T-cell (primary cell): ENCODE measurements at places on chromosomes 16 and 17. TPM values are rescaled to one million over a fixed set of nuclear protein-coding genes. Genes with fewer than 3 reads are reported as not detected.

- no peaks in the 10 kb centered on the region for H3K4me1 ChIP-seq
- no peak overlapping the region for H3K27ac ChIP-seq
- H3K27me3 ChIP-seq = no peaks in the 10 kb centered on the region
- H3K36me3 ChIP-seq = no peaks in the 10 kb centered on the region
- DNase-seq = no peak
- H3K4me3 ChIP-seq = no peak overlapping the region
Observed at GRCh38 chr16:59400830-59401229, 666.7 kb upstream of the GOT2 start.

- H3K36me3 ChIP-seq = no peaks in the 10 kb centered on the region
- no peak overlapping the region for H3K27ac ChIP-seq
- H3K4me3 ChIP-seq = no peak overlapping the region
- no peaks in the 10 kb centered on the region for H3K4me1 ChIP-seq
- no peak for DNase-seq
- no peaks in the 10 kb centered on the region for H3K27me3 ChIP-seq
Observed at GRCh38 chr17:29914819-29915537, 15.1 kb downstream of the SSH2 start.

- no peak overlapping the region for H3K4me3 ChIP-seq
- no peak overlapping the region for H3K27ac ChIP-seq
- no peak for DNase-seq
- H3K36me3 ChIP-seq = no peaks in the 10 kb centered on the region
- peaks cover 6% of the 10 kb centered on the region for H3K27me3 ChIP-seq
Observed at GRCh38 chr17:68491381-68492231, 20.6 kb upstream of the PRKAR1A start.

- no peaks in the 10 kb centered on the region for H3K27me3 ChIP-seq
- no peak overlapping the region for H3K27ac ChIP-seq
- H3K36me3 ChIP-seq = no peaks in the 10 kb centered on the region
- H3K4me3 ChIP-seq = no peak overlapping the region
- no peak for DNase-seq
Observed at GRCh38 chr17:44223541-44224071, 4.1 kb upstream of the UBTF start.

- no peak overlapping the region for H3K27ac ChIP-seq
- no peak for DNase-seq
- no peak overlapping the region for H3K4me3 ChIP-seq
- H3K4me1 ChIP-seq = no peaks in the 10 kb centered on the region
Observed at GRCh38 chr17:77756846-77757560, 201.5 kb upstream of the TNRC6C start.

DNA sequence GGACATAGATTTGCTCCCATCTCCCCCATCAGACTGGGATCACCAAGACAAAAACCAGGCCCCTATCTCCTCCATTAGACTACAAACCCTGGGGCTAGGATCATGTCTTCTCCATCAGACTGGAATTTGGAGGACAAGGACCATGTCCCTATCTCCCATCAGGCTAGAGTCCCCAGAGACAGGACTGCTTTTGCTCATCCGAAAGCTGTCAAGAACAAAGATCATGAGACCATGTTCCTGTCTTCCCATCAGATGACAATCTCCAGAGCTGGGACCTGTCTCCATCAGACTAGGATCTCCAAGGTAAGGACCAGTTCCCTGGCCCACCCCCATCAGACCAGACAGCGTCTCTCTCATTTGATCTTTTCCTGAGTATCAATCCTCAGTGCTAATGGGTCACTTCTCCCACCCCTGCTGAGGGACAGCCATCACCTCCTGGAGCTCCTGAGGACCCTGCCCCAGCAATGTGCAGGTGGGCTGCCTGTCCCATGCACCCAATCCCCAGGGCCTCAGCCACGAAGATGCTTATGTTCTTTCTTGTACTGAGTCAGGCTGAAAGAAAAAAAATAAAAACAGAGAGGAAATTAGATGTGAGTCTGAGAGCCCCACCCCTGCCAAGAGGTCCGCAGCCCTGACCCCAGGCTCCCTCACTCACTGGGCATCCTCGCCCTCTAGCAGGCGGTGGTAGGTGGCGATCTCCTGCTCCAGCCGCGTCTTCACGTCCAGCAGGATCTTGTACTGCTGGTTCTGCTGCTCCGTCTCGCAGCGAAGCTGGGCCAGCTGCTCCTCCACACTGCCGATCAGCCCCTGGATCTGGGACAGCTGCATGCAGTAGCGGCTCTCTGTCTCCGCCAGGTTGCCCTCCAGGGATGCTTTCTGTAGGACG, 90.3 kb downstream of the GOSR1 start:
- H3K4me1 ChIP-seq = no peaks in the 10 kb centered on the region
- H3K27me3 ChIP-seq = peaks cover 22% of the 10 kb centered on the region
- no peak overlapping the region for H3K4me3 ChIP-seq
- H3K36me3 ChIP-seq = no peaks in the 10 kb centered on the region
- no peak for DNase-seq

DNA sequence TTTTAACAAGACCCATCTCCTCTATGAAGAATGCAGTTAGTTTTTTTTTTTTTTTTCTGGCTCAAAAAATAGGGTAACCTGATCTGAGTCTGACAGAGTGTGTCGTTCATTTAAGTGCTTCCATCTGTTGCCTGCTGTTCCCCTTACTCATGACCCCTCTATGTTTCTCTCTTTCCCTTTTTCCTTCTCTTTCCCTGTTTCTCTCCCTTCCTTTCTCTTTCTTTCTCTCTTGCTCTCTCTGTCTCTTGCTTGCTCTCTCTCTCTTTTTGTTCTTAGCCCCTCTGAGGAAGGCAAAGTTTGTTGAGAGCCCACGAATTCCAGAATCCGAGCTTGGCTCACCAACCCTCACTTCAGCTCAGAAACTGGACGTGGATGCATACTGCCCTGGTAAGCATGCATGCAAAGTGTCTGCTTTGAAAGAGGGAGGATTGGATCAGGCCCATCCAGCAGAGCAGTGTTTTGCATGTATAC, 185.0 kb downstream of the TANC2 start:
- H3K36me3 ChIP-seq = no peaks in the 10 kb centered on the region
- no peak overlapping the region for H3K4me3 ChIP-seq
- no peak for DNase-seq
- H3K27me3 ChIP-seq = no peaks in the 10 kb centered on the region
- H3K4me1 ChIP-seq = no peaks in the 10 kb centered on the region
- no peak overlapping the region for H3K27ac ChIP-seq

DNA sequence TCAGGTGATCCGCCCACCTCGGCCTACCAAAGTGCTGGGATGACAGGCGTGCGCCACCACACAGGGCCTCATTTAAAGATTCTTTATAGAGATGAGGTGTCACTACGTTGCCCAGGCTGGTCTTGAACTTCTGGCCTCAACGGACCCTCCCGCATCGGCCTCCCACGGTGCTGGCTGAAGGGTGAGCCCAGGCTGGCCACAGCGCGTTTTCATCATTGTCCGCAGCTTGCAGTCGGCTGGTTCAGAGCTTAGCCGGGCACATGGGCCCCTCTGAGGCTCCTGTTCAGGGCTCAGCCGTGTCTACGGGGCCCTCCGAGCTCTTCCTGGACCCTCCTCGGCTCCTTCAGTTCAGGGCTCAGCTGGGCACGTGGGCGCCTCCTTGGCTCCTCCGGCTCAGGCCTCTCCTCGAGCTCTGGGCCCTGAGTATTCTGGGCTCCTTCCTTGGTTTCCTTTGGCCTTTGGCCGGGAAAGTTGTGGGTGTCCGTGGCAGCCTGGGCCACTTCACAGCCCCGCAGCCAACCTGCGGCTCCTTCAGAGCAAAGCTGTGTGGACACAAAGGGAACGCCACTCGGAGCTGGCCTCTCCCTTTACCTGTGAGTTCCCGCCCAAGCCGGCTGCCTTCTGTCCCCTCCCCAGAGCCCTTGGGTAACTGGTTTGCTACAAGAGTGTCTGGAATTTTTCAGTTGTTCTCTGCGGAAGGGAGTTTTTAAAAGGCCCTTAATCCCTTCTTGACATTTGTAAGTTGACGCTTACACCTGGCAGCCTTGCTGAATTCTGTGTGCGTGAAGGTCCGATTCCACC, 1.2 kb upstream of the MSLN start:
- no peaks in the 10 kb centered on the region for H3K36me3 ChIP-seq
- no peak overlapping the region for H3K27ac ChIP-seq
- H3K4me3 ChIP-seq = no peak overlapping the region
- peaks cover 35% of the 10 kb centered on the region for H3K27me3 ChIP-seq
- peaks cover 4% of the 10 kb centered on the region for H3K4me1 ChIP-seq

- H3K36me3 ChIP-seq = no peaks in the 10 kb centered on the region
- H3K4me1 ChIP-seq = no peaks in the 10 kb centered on the region
- peaks cover 5% of the 10 kb centered on the region for H3K27me3 ChIP-seq
- no peak for DNase-seq
- no peak overlapping the region for H3K27ac ChIP-seq
Observed at GRCh38 chr16:10640934-10641333, 53.8 kb downstream of the TEKT5 start.

GRCh38 chr16:31484491-31485171, 1.7 kb downstream of the SLC5A2 start:
- no peak for DNase-seq
- H3K27me3 ChIP-seq = no peaks in the 10 kb centered on the region
- H3K4me3 ChIP-seq = no peak overlapping the region
- H3K36me3 ChIP-seq = no peaks in the 10 kb centered on the region

DNA sequence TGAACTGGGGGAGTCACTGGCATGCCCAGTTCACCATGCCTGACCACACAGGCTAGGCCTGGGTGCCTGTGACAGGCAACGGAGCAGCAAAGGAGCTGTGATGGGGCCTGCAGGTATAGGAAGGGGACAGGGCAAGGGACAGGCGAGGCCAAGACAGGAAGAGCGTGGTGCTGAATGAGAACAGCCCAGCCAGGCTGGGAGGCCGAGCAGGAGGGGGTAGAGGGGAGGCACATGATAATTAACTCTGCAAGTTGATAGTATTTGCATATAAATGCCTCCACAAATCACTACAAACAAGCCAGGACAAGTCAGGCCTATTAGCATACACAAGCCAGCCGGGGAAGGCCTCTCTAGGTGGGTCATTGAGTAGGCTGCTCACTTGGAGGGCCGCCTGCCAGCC, 7.8 kb downstream of the ZFHX3 start:
- H3K27ac ChIP-seq = no peak overlapping the region
- no peaks in the 10 kb centered on the region for H3K4me1 ChIP-seq
- H3K4me3 ChIP-seq = no peak overlapping the region
- no peaks in the 10 kb centered on the region for H3K36me3 ChIP-seq
- no peaks in the 10 kb centered on the region for H3K27me3 ChIP-seq

- H3K36me3 ChIP-seq = no peaks in the 10 kb centered on the region
- no peak for DNase-seq
- H3K4me1 ChIP-seq = no peaks in the 10 kb centered on the region
- no peak overlapping the region for H3K4me3 ChIP-seq
Observed at GRCh38 chr16:81397058-81397878, 47.3 kb upstream of the CMIP start.

DNA sequence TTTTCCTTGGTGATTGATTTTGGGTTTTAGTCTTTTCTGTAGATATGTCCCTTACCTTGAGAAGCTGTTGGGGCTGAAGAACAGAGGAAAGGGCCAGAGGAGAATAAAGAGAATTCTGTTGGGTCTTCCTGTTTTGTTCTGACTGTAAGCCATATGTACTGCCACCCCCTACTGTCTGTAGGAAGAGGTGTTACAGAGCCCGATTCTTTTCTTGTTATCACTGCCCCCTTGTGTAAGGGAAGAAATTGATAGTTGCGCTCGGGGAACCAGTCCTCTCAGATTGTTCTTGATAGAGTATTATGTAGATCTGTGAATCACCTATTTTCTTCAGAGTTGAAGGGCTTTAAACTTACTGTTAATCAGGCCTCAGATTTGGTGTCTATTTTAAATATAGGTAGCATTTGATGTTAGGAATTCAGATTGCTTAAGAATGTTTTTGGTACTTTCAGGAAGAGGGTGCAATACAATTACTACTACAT, 2.4 kb downstream of the TANC2 start:
- peaks cover 18% of the 10 kb centered on the region for H3K4me1 ChIP-seq
- H3K4me3 ChIP-seq = no peak overlapping the region
- H3K36me3 ChIP-seq = no peaks in the 10 kb centered on the region
- no peaks in the 10 kb centered on the region for H3K27me3 ChIP-seq

GRCh38 chr16:56748191-56748590, 18.3 kb downstream of the NUP93 start:
- H3K4me3 ChIP-seq = no peak overlapping the region
- H3K27ac ChIP-seq = no peak overlapping the region
- no peak for DNase-seq
- H3K36me3 ChIP-seq = peaks cover 8% of the 10 kb centered on the region

DNA sequence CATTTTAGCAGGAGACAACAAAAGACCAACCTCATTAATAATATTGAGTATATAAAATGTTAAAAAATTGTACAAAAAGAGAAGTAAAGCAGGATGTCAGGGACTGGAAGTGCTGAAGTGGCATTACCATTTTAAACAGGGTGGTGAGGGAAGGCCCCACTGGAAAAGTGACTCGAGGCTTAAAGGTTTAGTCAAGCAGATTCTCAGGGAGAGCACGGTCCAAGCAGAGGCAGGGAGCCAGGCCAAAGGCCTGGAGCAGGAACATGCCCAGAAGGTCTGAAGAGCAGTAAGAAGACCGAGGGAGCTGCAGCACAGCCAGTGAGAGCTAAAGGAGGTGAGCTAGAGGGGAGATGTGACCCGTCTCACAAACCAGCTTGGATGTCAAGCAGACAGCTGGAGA, 7.6 kb downstream of the XPO6 start:
- H3K4me3 ChIP-seq = no peak overlapping the region
- H3K4me1 ChIP-seq = peaks cover 13% of the 10 kb centered on the region
- no peaks in the 10 kb centered on the region for H3K27me3 ChIP-seq
- peak overlapping the region; percentile 41 for H3K27ac ChIP-seq
- DNase-seq = no peak
- H3K36me3 ChIP-seq = peaks cover 83% of the 10 kb centered on the region

- no peak overlapping the region for H3K27ac ChIP-seq
- peaks cover 17% of the 10 kb centered on the region for H3K4me1 ChIP-seq
- H3K36me3 ChIP-seq = no peaks in the 10 kb centered on the region
- DNase-seq = no peak
- H3K27me3 ChIP-seq = no peaks in the 10 kb centered on the region
- no peak overlapping the region for H3K4me3 ChIP-seq
Observed at GRCh38 chr16:89861648-89862047, 11.7 kb upstream of the TCF25 start.

UTS2R gene
- total RNA-seq = not detected

MAPT gene
- total RNA-seq = 1.2 TPM

RAB40B gene
- total RNA-seq = 4.4 TPM

P2RX1 gene
- 3.3 TPM for total RNA-seq

CCDC40 gene
- 0.70 TPM for total RNA-seq

BAIAP3 gene
- 12.7 TPM for total RNA-seq

PMFBP1 gene
- 1.0 TPM for total RNA-seq

CLEC19A gene
- not detected for total RNA-seq

KRT12 gene
- not detected for total RNA-seq

IL17C gene
- total RNA-seq = 0.93 TPM
